ENCODE measurements at places on chromosomes 13 and 19. TPM values are rescaled to one million over a fixed set of nuclear protein-coding genes. Genes with fewer than 3 reads are reported as not detected.

Gene IFT88
- total RNA-seq, result 11.4 TPM

- peak; percentile 65 for DNase-seq
Observed at GRCh38 chr19:13018035-13018914, 23.0 kb downstream of the NFIX start.

Gene SPIB
- not detected for total RNA-seq

Gene MAST1
- total RNA-seq, result 0.27 TPM

Gene KIR3DL3
- total RNA-seq, result not detected

- peak; percentile 74 for DNase-seq
Observed at GRCh38 chr13:32150794-32151193, 119.2 kb downstream of the FRY start.

Gene NRTN
- 13.9 TPM for total RNA-seq

Gene MISP
- not detected for total RNA-seq

DNA sequence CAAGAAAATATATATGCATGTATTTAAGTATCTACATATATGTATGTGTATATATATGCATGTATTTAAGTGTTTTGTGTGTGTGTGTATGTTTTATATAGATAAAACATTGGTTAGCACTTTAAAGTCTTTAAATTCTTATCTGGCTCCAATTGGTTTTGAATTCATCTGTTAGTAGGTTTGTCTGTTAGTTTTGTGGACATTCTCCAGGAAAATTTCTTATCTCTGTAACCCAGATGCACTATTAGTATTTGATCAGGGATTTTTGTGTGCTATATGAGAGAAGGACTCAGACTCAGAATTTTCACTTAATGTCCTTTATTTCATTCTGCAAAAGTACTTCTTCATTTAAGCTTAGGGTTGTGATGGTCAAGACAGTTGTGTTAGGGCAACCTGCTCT lies 103.1 kb downstream of the ITGBL1 start:
- no peak for DNase-seq

DNA sequence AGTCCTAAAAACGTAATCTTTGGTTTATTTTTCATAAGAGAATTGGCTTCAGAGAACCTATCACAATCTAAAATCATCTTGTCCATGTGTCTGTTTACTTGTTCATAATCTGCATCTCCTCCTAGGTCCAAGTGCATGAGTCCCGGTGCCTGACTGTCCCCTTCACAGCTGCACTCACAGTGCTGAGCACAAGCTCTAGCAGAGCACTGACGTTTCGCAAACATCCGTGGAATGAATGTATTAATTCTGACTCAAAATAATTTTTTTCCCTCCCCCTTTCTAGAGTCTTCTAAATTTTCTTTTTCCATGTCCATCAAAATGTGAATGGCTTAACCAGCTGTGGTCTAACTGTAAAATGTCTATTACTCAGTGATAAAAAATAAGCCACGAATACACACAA lies 245.5 kb upstream of the TSHZ3 start:
- DNase-seq, result no peak

DNA sequence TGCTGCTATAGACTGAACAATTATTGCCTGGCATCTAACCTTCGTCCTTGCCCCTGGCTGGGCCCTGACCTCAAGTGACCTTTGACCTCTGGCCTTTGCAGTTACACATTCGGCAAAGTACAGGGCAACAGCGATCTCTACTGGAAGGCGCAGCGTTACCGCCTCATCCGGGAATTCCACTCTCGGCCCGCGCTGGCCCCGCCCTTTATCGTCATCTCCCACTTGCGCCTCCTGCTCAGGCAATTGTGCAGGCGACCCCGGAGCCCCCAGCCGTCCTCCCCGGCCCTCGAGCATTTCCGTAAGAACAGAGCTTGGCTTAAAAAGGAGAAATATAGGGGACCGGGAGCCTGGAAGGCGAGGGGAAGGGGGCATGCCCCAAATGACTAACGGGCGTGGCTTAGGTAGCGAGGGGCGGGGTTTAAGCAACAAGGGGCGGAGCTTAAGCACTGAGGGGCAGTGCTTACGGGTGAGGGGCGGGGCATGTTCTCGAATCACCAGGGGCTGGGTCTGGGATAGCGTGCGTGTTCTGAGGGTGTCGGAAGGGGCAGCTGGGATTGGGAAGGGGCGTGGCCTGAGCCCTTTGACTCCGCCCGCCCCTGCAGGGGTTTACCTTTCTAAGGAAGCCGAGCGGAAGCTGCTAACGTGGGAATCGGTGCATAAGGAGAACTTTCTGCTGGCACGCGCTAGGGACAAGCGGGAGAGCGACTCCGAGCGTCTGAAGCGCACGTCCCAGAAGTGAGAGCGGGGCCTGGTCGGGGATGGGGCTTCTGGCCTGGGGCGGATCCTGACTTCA lies 52.7 kb downstream of the TRPM4 start:
- DNase-seq, result no peak

DNA sequence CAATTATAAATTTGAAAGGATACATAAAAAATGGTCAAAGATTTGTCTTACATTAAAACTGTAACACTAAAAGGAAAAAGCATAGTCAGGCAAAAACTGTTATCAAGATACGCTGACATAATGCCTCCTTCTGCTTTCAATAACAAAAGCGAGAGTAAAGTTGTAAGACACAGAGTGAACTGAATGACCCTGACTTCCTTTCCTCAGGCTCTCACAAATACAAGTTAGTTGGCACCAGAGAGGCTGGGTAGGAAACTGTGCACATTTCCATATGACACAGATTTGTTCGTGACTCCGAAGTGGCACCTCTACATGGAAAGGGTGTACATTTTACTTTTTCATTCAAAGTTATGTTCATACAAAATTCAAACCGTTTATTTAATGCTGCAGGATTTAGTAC lies 15.4 kb downstream of the FGF14 start:
- no peak for DNase-seq

DNA sequence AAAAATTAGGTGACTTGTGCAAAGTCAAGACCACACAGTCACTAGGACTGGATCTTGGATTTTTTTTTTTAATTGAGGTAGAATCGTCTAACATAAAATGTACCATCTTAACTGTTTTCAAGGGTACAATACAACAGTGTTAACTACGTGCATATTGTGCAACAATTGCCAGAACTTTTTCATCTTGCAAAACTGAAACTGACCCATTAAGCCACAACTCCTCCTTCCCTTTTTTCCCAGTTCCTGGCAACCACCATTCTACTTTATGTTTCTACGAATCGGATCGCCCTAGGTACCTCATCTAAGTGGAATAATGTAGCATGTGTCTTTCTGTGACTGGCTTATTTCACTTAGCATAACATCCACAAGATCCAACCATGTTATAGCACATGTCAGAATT lies 37.5 kb upstream of the POMP start:
- DNase-seq, result no peak

Gene ZNF221
- 6.7 TPM for total RNA-seq

Gene OR4F17
- total RNA-seq, result not detected

Gene ZNF98
- total RNA-seq, result 4.7 TPM

Gene PLA2G4C
- 71.5 TPM for total RNA-seq

DNA sequence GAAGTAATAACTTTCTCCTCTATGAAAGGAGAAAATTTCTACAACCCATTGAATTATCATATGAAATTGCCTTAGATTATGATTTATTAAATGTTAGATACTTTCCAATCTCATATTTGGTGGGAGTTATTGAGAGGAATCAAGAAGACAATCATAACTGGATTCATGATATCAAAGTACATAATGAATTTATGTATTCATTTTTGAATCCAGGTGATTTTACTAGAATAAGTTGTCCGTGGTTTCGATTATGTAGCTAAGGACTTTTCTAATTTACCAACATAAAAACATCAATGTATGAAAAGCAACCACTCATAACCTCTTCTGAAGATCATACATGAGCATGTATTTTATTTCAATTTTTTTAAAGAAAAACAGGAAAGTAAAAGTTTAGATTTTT lies 1225.0 kb upstream of the MIR17HG start:
- no peak for DNase-seq

DNA sequence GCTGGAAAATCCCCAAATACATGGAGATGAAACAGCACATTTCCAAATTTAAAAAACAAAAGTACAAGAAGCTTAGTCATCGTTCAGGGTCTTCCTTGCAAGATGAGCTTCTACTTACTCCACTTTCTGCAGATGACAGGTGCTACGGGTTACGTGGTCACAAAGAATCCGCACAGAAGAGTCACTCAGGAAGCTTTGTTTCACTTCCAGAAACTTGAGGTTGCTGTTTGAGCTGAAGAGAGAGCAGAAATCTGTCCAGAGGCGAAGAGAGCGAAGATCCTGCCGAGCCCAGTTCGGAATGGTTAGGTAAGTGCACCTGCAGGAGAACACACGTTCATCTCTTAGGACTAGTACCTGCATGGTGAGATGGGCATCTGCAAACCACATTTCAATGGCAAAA lies 9.4 kb downstream of the NLRP7 start:
- no peak for DNase-seq

DNA sequence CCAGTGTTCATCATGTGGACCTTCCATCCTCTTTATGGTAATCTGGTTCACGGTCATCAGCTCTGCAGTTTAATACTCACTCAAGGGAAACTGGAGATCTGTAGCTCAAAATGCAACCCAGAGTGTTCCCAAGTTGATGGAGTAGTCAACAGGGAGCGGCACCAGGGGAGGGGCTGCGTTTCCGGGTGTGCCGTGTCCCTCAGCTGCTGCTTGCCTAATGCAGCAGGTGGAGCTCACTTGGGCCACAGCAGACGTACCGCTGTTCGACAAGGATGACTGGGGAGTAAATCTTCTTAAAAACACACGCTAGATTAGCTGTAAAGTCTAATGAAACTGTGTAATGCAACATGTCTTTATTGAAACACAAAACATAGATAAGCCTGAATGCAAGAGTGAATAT lies 81.1 kb downstream of the TNFSF13B start:
- no peak for DNase-seq

Gene MUC16
- total RNA-seq, result 16.2 TPM

DNA sequence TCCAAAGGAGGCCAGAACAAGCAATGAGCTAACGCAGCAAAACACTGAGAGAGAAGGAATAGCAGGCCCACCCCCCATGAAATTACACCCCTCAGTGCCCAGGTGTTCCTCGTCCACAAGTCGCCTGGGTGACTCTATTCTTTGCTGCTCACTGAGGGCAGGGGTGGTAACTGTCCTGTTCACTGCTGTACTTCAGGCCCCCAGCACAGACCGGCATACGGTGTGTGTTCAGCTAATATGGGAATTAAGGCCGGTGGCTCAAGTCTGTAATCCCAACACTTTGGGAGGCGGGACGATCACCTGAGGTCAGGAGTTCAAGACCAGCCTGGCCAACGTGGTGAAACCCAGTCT lies 31.9 kb downstream of the DHRS12 start:
- DNase-seq, result no peak

GRCh38 chr13:79668201-79668752 lies 187.3 kb downstream of the NDFIP2 start:
- no peak for DNase-seq

- DNase-seq, result peak; percentile 20
Observed at GRCh38 chr19:47495478-47496372, 11.7 kb upstream of the KPTN start.

Gene MEF2B
- 0.92 TPM for total RNA-seq

DNA sequence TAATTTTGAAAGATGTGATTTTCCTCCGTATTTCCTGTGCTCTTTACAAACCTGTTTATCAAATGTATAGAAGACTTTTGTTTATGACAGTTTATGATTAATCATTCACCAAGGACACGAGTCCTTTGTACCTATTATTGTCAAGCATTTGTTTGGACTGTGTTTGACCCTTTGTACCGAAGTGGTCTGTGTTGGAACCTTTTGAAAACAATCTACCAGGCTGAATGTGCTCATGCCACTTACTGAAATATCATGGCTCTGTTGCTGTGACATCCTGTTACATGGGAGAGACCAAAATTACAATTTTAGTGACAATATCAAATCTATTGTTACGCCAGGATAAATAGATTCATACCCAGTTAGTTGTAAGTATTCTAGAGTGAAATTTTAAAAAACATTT lies 193.6 kb downstream of the IRS2 start:
- DNase-seq, result no peak

Gene FPR3
- total RNA-seq, result 3.5 TPM

- DNase-seq, result no peak
Observed at GRCh38 chr13:44236370-44236769, 137.3 kb upstream of the SERP2 start.

DNA sequence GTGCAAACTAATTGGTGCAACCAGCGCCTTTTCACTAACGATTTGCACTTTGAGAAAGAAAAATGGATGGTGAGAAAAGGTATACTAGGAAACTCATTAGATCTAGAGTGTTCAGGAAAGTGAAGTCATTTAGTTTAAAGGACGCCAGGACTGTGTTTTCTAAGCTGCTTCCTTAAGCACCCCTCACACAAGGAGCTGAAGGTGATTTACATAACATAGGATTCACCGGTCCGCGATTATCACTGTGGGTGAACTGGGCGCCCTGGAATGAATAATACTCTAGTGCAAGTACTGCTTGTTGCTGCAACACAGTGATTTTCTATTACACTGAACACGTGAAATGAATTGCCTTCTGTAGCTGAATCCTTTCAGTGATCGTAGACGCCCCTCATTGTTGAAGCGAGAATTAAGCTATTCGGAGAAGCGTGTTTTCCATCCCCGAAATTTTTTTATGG lies 2.6 kb upstream of the MAB21L1 start:
- DNase-seq, result no peak

DNA sequence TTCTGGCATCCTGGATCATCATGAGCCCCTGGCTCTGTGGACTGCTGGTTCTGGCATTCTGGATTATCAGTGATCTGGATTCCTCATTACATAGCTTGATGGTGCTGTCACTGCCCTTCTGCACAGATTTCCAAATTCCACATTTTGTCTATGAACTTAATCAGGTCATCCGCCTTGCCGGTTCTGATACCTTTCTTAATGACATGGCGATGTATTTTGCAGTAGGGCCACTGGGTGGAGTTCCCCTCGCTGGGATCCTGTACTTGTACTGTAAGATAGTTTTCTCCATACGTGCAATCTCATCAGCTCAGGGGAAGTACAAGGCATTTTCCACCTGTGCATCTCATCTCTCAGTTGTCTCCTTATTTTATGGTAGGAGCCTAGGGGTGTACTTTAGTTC lies 24.4 kb upstream of the OR7C2 start:
- no peak for DNase-seq
